Fibroblast of the aortic adventitia (primary cell): ENCODE measurements at places on chromosomes 6 and 20. TPM values are rescaled to one million over a fixed set of nuclear protein-coding genes. Genes with fewer than 3 reads are reported as not detected.

DNA sequence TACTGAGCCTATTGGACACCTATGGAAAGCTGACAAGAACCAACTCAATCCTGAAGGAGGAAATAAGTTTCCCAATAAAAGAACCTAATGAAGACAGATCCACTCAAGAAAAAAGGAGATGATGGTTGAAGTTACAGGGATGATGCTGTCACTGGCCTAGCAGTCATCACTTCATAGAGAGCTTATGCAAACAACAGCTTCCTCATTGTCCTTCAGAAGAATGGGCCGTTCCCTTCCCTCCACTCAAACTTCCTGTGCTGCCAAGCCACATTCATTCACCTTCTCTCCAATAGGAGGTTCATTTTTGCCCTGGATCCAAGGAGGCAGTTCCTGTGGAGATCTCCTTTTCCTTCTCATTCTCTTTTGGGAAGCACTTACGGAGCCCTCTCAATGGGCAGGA, 13.8 kb upstream of the PM20D2 start:
- DNase-seq, result no peak

- peak; percentile 77 for DNase-seq
Measured at GRCh38 chr6:57013521-57013926, 33.0 kb upstream of the KIAA1586 start.

DNA sequence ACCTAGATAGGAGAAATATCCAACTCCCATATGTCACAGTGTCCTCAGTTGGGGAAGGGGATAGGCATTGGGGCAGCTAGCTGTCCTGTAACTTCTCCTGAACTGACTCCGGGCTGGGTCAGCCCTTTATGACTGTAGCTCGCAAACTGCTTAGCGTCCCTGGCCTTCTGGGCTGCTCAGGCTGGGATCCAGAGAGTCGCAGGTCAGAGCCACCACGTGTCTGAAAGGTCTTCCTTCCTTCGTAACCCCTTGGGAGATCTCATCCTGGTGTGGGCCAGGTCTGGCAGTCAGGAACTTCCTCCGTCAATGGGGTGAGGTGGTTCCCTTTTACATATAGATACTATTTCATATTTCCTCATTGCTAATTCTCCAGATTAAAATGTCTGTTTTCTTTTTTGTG, 28.8 kb upstream of the HINT3 start:
- no peak for DNase-seq

GRCh38 chr6:137749696-137750211, 117.3 kb upstream of the TNFAIP3 start:
- DNase-seq, result no peak

- DNase-seq, result peak; percentile 60
Measured at GRCh38 chr6:16420715-16421461, 182.5 kb downstream of the GMPR start.

DNA sequence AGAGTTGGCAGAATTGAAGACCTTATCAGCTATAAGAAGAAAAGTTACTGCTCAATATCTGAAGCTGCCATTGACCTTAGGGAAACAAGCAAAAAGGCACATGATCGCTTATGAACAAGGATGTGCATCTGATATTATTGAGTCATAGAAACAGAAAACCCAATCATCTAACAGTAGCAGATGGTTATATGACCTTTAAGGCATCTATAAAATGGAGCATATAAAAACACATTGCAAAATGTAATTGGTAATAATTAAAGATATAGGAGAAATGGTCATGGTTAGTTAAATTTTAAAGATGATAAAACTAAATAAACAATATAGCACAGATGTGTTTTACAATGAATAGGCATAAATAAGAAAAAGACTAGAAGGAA, 260.1 kb upstream of the TAB2 start:
- DNase-seq, result no peak

DNA sequence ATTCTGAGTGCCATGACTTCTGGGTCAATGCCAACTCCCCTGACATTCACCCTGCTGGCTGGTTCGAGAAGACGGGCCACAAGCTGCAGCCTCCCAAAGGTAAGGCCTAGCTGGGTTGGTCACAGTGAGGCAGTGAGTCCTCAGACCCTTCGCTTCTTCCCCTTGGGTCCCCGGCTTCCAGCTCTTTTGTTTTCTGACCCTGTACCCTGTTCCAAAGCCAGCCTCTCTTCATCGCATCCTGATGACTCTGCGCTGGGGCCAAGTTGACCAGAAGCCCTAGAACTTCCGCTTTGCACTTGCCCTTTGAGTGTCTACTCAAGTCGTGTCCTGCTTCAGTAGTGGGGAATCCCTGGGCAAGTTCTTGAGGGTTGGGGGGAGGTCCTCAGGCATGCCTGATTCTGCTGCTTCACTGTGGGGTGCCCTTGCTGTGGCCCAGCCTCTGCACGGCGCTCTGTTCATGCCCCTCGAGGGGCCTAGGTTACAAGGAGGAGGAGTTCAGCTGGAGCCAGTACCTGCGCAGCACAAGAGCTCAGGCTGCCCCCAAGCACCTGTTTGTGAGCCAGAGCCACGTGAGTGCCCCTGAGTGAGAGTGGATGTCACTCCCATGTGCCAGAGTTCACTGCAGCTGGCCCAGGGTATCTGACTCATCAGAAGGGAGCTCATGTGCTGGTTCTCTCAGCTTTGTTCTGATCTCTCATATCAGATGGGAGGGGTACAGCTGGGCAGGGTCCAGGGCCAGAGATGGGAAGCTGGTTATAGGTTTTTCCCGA, 23.0 kb downstream of the L3MBTL1 start:
- no peak for DNase-seq

DNA sequence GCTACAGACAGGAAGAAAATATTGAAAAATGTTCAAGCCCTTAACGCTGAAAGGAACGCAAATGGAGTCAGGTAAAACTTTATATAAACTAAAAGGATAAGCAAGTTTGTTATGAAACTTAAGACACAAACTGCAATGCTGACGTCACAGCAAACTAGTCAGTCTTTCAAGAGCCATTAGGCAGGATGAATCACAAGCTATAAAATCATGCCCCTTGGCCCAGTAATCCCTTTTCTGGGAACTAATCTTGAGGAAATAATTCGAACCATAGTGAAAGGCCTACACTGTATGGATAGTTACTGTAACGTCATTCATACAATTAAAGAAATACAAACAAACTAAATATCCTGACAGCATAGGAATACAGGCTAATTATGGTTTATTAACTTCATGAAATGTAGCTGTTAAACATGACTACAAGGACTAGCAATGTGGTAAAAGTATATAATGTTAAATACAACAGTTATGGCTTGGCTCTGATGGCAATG, 42.7 kb upstream of the HINT3 start:
- peak; percentile 93 for DNase-seq

- DNase-seq, result peak; percentile 35
Measured at GRCh38 chr20:973785-974194, 28.3 kb downstream of the RSPO4 start.

- DNase-seq, result no peak
Measured at GRCh38 chr6:156880913-156881312, 103.7 kb downstream of the ARID1B start.

GRCh38 chr20:1930165-1930564, 35.0 kb downstream of the SIRPA start:
- DNase-seq, result no peak

- no peak for DNase-seq
Measured at GRCh38 chr6:62942000-62942399, 269.3 kb upstream of the FKBP1C start.

DNA sequence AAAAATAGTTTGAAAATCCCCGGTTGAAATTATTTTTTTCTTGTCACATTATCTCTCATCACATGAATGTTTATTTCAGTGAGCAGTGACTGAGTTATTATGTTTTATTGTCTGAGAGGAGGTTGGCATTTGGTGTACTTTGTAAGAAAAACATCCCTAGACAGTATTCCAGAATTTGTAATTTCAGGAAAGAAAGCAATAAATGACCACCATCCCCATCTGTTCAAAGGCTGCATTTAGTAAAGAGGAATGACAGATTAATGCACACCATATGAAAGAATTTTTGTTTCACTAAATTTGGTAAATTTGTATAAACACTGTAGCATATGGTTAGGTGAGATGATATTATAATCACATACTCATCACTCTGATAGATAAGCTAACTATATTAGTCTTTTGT, 57.1 kb upstream of the FUT9 start:
- DNase-seq, result no peak

GRCh38 chr20:43746344-43747137, 19.7 kb upstream of the GTSF1L start:
- peak; percentile 44 for DNase-seq

DNA sequence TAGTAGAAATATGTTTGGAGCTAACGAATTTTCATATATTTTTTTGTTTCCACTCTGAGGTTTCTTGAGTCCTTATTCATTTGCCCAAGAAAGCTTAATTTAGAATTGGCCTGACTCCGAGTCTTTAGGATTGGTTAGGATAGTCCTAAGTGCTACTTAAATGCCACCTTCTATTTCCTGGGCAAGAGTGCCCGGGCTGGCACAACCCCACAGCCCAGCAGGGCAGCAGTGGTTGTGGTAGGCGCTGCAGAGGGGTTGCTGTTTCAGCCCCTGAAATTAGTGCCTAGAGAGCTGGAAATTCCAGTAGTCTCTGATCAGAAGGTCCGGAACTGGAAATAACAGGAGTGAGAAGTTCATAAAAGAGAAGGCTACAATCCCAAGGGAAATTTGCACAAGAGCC, 139.4 kb upstream of the TENT5A start:
- no peak for DNase-seq

The CAGE1 gene
- total RNA-seq, result 0.33 and 0.36 TPM in 2 replicates

The TTBK1 gene
- not detected in 2 replicates for total RNA-seq

- DNase-seq, result peak; percentile 74
Measured at GRCh38 chr6:107666084-107666980, 157.8 kb downstream of the SCML4 start.

The EEF1E1 gene
- total RNA-seq, result 10.1 and 66.1 TPM in 2 replicates

- DNase-seq, result no peak
Measured at GRCh38 chr20:1183153-1183552, 1.6 kb downstream of the TMEM74B start.

- DNase-seq, result no peak
Measured at GRCh38 chr6:168803874-168804273, 362.9 kb downstream of the SMOC2 start.

DNA sequence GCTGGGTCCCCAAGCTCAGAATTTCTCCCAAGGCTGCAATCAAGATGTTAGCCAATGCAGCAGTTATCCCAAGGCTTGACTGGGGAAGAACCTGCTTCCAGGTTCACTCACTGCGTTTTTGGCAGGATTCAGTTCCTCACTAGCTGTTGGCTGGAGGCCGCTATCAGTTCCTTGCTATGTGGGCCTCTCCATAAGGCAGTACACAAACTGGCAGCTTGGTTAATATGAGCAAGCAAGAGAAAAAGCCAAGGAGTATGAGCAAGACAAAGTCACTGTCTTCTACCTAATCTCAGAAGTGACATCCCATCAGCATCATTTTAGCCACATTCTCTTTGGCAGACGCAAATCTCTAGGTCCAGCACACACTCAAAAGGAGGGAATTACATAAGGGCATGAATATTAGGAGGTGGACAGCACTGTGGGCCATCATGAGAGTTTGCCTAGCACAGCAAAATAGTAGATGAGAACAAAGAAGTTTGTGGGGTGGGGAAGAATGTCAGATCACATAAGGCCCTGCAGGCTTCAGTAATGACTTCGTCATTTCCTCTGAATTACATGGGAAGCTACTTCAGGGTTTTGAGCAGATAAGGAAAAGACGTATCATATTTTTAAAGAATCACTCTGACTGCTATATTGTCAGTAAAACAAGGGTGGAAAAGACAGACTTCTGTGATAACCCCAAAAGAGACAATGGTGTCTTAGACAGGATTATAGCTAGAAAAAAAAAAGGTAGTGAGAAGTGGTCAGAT, 25.5 kb downstream of the LMBRD1 start:
- DNase-seq, result no peak

- DNase-seq, result peak; percentile 56
Measured at GRCh38 chr20:23624324-23624691, 13.4 kb downstream of the CST3 start.

DNA sequence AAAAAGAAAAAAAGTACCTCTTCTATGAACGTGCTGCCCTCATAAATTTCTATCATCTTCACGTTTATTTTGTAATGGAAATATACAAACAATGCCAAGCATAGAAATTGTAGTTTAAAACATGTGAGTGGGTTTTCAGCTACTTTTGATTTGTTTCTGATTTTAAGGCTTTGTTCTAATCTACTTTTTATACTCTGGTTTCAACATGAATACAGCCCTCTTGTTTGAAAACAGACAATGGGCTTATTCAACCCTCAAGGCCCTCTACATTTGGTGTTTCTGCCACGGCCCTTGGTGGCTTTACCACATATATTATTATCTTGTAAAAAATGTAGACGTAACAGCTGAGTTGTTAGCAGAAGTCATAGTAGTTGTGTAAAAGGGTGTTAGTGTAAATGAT, 153.9 kb downstream of the SOX4 start:
- no peak for DNase-seq

GRCh38 chr6:11722805-11723631, 55.6 kb downstream of the ADTRP start:
- DNase-seq, result no peak

GRCh38 chr6:28478518-28478917, 35.2 kb upstream of the ZSCAN23 start:
- no peak for DNase-seq

- no peak for DNase-seq
Measured at GRCh38 chr6:170093658-170094596, 197.0 kb downstream of the DLL1 start.

DNA sequence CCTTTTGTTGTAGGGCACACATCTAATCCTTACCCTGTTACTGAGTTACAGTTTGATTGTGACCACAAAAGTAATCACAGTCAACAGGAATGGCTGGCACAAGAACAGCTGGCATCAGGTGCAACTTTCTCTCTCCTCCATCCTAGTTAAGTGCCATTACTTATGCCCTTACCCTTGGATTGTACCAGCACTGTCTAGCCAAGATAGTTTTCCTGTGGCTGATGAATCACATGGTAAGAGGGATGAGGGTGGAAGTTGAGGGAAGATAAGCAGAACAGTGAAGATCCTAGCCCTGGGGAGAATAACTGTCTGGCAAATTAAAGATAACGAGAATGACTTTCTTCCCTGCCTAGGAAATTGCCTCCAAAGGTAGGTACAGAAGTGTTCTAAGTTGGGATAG, 42.0 kb downstream of the RNF217 start:
- no peak for DNase-seq

DNA sequence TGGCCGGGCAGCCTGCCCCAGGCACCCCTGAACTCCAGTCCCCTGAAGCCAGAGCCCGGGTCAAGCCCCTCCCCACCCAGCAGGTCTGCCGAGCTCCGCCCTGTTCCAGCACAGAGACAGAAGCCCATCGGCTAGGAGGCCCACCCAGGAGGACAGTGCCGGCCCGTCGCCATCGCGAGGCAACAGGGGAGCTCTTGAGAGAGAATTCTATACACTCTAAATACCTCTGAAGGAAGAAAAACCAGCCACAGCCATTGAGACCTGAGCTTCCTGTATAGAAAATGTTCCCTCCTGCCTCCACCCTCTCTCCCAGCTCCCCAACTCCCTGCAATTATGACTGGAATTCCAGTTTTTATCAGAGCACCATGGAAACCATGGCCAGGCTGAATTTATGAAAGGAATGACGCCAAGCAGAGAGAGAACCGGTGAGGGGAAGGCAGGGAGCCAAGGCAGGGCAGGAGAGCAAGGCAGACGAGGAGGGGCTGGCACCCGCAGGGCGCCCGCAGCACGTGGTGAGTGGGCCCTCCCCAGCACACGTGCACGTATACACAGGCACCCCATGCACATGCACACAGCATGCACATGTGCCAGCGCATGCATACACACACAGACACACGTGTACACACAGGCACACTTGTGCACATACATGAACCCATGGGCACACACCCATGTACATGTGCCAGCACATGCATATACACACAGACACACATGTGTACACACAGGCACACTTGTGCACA, 27.6 kb upstream of the MRGBP start:
- peak; percentile 84 for DNase-seq

The SIGLEC1 gene
- total RNA-seq, result 0.08 TPM in 1 of 2 replicates, not detected in the other

The TLDC2 gene
- total RNA-seq, result 0.18 TPM in 1 of 2 replicates, not detected in the other

- no peak for DNase-seq
Measured at GRCh38 chr6:101403216-101403945, 9.9 kb downstream of the GRIK2 start.

The HDGFL1 gene
- not detected in 2 replicates for total RNA-seq
